ENCODE measurements at places on chromosomes 1 and 21.

DNA sequence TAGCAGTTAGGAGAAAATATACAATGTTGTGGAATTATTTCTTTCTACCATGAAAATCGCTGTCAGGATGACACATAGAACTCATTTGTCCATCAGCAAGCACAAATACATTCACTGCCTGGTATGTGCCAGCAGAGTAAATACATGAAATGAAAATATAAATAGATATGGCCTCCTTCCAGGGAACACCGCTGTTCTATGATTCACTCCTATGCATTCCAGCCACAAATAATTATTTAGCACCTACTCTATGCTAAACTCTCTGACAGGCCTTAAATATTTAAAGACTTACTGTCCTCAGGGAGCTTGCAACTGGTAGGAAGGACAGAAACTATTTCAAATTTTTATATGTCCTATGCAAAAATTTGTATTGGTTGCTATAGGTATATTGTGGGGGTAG, 975.0 kb upstream of the NCAM2 start:
- no peak for DNase-seq

GRCh38 chr1:240586006-240586405, 25.9 kb downstream of the GREM2 start:
- no peak for DNase-seq

DNA sequence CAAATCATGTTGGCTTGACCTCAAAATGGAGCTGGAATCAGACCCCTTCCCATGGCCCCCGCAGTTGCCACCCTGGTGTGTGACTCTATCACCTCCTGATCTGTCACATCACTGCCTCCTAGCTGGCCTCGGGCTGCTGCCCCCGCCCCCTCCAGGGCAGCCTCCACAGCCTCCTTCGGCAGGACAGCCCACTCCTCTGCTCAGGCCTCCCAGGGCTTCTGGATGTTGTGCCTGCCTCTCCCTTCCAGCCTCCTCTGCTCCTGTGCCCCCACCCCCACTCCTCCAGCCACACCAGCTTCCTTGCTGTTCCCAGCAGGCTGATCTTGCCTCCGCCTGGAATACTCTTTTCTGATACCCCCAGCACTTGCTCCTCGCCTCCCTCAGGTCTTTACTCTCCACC, 134.4 kb upstream of the EDN2 start:
- DNase-seq = no peak

- no peak for DNase-seq
These were observed 111.3 kb upstream of the CSF3R start for GRCh38 chr1:36594023-36594422.

GRCh38 chr1:81179242-81179641, 621.5 kb upstream of the ADGRL2 start:
- DNase-seq = no peak

GRCh38 chr1:206586501-206587445, 25.5 kb downstream of the EIF2D start:
- DNase-seq = no peak

- peak; percentile 75 for DNase-seq
These were observed 1.3 kb downstream of the ZBTB7B start for GRCh38 chr1:155003766-155004351.

- no peak for DNase-seq
These were observed 10.5 kb upstream of the TNFRSF25 start for GRCh38 chr1:6476483-6476882.

GRCh38 chr1:221865808-221866207, 123.9 kb upstream of the DUSP10 start:
- DNase-seq = no peak

- DNase-seq = peak; percentile 73
These were observed 53.4 kb downstream of the TOMM20 start for GRCh38 chr1:235075048-235075776.

DNA sequence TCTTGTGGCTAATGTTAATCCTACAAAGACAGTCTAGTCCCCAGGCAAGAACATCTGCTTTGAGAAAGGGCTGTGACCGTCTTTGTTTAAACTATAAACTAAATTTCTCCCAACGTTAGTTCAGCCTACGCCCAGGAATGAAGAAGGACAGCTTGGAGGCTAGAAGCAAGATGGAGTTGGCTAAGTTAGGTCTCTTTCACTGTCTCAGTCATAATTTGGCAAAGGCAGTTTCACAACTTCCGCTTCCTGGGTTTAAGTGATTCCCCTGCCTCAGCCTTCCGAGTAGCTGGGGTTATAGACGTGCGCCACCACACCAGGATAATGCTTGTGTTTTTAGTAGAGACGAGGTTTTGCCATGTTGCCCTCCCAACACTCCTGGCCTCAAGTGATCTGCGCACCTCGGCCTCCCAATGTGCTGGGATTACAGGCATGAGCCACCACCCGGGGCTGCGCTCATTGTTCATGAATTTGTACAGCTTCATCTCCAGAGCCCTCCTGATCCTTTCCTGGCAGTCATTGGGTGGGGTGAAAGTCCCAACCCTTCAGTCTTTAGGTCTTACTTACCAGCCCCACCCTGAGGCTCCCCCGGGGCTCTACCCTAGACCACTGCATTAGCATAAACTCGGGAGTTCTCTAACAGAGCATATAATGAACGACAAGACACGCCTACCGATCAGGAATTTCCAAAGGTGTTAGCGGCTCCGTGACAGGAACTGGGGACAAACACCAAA, 4.9 kb upstream of the MASP2 start:
- no peak for DNase-seq

DNA sequence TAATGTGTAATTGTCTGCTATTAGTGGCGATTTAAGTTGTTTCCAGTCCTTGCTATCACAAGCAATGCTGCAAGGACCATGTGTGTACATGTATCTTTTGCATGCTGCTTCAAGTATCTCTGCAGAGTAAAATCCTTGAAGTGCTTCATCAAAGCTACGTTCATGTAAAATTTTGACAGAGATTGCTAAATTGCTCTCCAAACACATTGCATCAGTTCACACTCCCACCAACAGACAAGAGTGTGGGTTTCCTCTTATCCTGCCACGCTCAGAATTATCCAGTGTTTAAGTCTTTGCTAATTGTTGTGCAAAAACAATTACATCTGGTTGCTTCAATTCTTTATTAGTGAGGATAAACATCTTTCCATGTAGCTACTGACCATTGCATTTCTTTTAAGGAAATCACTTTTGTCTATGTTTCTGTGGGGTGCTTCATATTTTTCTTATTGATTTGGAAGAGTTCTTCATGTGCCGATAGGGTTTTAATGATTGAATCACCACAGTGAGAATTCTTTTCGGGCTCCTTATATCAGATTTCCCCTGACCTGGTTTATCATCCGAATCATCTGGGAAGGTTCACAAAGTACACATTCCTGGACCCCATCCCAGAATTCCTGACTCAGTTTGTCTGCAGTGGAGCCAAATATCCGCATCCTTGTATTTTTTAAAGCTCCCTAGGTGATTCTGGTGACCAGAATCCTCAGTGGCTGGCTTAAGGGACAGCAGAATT, 56.3 kb upstream of the GALNT2 start:
- DNase-seq = no peak

DNA sequence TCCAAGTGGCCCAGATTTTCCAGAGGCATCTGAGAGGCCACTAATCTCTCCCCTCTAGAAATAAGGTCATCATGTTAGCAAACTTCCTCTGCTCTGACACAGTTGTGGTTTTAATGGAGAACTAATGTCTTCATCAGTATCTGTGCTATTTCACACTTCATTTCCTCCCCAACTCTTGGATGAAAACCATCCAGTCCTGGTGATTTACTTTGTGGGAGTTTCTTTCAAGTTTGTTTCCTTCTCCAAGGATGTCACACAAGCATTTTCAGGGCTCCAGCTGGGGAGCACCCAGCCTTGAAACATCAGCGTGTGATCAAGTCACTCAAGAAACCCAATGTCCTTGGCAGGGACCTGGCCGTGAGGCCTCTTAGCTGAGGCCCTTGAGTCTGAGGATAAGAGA, 38.8 kb downstream of the TBX15 start:
- DNase-seq = no peak

DNA sequence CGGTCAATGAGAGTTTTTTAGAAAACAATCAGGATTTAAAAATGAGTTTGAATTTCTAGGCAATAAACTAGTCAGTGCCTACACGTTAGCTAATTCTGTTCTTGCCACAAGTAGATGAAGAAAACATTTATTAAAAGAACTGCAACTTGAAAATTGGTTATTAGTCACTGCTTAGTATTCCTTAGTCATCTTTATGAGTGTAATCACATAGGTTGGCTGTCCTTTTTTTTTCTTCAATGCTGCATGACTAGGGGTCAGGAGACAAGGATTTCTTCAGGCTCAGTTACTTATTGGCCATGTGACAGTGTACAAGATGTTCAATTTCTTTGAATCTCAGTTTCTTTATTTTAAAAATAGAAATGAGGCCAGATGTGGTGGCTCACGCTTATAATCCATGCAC, 17.1 kb downstream of the SOAT1 start:
- DNase-seq = no peak

DNA sequence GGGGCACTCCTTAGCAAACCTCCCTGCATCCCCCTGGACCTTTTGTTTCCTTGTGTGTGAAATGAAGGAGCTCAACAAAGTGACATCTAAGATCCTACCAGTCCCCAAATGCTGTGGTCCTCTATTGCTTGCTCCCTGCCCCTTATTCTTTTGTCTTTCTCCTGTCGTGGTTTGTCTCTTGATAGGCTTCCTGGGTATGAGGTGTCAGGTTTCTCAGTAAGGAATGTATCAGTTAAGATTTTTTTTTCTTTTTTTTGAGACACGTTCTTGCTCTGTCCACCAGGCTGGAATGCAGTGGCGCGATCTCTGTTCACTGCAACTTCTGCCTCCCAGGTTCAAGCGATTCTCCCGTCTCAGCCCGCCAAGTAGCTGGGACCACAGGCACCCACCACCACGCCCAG, 16.8 kb downstream of the CNIH3 start:
- no peak for DNase-seq

DNA sequence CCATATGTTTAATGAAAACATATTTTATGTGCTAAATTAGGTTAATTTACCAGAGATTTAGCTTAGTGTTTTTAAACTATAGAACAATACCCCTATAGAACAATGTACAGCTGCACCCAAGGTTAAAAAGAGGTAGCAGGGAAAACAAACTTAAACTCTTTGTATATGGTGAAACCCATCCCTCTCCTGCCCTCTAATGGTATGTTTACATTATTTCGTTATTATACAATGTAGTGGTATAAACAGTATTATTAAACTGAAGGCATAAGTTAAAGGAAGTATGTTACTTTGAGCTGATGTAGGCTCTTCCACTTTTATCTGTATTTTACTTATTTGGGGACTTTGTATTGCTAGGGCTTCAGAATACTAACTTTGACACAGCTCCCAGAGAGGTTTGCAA, 16.7 kb upstream of the ZYG11A start:
- no peak for DNase-seq

DNA sequence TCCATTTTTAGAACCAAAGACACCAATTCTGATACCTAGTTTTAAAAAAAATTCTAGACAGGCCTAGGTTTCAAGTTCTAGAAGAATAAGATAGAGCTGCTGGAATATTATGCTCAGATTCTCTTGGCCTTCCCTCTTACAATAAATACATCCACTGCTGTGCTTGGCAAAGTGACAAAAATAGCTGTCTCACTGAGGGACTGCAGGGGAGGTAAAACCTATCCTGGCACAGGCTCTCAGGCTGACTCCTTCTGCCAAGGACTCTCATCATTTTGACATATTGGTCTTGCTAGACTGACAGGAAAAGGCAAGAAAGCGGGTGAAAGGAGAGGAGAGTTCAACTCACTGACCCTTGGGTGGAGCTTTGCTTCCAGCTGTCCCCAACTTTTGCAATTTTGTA, 197.0 kb upstream of the LHX8 start:
- DNase-seq = no peak

- DNase-seq = no peak
These were observed 8.4 kb downstream of the MX2 start for GRCh38 chr21:41369920-41370839.

DNA sequence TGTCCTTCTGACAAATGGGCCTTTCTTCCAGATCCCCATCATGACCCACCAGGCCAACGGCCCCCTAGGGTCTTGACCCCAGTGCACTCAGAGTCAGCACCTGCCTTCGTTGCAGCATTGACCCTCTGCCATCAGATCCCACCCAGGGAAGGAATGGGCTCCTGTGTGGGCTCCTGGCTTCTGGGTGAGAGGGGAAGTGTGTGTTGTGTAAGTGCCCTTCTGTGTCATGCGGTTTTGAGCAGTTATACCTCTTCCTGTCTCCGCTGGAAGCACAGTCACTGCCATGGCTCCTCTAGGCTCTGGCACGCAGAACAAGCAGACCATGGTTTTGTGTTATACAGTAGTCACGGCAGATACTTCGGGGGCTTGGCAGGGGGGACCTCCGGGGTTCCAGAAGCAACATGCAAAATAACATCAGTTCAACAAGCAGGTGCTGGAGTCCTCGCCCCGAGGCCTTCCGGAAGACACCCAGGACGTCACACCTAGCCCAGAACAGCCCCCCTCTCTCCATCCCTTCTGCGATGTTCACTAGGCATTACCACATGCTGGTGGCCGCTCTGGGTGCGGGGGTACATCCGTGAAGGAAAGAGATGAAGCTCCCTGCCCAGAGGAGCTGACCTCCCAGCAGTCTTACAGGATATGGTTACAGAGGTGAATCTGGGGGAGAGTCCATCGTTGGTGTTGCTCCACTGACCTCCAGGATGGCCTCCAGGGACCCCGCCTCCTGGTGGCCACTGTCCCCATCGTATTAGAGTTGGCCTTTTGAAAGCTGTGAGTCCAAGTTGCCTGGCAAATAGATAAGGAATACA, 17.4 kb upstream of the KCNAB2 start:
- no peak for DNase-seq

DNA sequence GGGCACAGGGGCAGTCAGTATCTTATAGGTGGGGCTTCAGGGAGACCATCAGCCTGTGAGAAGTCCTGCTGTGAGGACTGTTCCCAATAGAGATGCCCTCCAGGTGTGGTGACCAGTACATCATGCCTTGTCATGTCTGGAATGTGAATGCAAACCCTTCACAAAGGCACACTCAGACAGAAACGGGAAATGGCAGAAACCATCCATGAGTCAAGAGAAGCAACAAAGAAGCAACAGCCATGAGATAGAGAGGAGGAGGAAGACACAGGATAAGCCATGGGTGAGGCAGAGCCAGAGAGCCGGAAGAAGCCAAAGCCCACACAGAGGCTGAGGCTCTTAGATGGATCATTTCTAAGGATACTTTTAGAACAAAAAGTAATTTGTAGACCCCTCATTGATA, 20.1 kb upstream of the ZP4 start:
- no peak for DNase-seq

DNA sequence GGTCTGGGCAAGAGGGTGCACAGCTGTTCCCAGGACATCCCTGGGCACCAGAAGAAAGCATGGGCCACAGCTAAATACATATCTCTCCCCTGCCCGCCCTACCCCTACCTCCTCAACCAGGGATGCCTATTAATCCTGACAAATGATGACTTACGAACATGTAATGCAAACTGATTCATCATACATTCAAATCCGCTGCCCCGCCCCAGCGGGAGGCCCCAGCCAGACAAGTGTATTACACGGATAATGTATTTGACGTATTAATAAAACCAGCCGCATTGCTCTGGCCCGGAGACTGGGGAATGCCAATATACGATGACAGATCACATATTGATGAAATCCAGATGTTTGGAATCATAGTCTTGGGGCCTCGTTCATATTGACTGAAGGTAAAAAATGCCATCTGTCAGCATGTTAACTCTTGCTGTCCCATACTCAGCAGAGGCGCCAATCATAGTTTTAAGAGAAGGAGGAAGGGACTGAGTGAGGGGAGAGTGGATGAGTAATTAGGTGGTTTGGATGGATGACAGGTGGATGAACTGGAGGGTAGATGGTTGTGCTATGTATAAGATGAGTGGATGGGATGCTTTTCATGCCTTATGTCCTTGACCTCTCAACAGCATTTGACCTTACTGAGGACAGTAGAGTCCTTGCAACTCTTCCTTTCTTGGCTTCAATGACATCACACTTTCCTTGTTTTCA, 68.2 kb downstream of the TMEM53 start:
- no peak for DNase-seq
